ENCODE measurements at places on chromosomes 7 and 10.

DNA sequence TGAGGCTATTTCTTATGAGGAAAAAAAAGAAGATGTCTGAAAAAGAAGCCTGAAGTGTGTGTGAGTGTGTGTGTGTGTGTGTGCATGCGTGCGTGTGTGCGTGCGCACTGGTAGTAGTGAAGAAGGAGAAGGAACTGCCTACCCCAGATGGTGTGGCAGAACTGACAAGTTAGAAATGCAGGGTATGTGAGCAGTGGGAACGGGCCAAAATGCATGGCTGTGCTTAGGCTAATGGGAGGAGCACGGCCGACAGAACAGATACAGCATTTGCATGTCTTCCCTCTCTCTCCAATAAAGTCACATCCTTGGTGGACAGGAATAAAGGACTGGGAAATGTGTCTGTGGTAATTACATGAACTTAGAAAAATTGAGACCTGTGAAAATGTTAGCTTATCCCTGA is 94.3 kb downstream of the IDE start:
- no peak for DNase-seq

DNA sequence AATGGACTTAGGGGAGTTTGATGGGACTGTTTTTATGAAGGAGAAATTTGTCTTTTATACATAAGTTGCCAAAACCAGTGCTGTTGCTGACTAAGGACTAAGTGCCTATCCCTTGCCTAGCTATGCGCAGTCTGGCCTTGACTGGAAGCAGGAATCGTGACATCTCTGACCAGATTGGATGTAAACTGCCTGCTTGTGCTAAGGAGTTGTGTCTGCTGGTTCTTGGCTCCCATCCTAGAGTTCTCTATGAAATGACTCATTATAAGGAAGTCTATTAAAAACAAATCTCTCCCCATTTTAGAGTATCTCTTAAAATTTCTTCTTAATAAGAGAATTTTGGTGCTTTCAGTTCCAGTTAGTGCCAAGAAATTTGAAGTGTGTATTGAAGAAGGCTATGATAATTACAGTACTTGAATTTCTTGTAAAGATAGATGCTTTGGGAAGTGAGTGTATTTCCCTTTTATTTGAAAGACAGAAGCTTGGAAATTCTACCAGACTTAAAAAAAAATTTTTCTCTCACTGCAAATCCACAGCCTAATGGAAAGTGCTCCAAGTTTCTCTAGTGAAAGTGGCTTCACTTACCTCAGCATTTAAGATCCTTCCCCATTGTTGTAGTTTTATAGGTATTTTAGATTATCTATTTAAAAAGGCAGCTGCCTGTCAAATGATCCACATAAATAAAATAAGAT is 77.6 kb downstream of the BICC1 start:
- DNase-seq: no peak

DNA sequence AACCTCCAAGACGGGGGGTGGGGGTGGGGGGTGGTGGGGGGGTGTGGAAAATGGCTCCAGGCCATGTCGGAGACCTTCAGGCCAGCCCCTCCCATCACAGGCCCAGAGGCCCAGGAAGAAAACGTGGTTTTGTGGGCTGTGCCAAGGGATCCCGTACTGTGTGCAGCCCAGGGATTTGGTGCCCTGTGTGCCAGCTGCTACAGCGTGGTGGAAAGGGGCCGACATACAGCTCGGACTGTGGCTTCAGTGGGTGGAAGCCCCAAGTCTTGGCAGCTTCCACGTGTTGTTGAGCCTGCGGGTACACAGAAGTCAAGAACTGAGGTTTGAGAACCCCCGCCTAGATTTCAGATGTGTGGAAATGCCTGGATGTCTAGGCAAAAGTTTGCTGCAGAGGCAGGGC is 259.7 kb downstream of the HGF start:
- no peak for DNase-seq

DNA sequence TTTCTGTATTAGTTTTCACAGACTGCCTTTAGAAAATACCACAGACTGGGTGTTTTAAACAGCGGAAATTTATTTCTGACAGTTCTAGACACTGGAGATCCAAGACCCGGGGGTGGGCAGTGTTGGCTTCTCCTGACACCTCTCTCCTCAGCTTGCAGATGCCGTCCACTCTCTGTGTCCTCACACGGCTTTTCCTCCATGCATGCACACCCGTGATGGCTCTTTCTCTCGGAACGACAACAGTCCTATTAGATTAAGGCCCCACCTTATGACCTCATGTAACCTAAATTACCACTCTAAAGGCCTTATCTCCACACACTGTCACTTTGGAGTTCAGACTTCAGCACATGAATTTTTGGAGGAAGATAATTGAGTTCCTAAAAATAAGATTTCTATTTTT is 142.9 kb upstream of the VWC2 start:
- no peak for DNase-seq

DNA sequence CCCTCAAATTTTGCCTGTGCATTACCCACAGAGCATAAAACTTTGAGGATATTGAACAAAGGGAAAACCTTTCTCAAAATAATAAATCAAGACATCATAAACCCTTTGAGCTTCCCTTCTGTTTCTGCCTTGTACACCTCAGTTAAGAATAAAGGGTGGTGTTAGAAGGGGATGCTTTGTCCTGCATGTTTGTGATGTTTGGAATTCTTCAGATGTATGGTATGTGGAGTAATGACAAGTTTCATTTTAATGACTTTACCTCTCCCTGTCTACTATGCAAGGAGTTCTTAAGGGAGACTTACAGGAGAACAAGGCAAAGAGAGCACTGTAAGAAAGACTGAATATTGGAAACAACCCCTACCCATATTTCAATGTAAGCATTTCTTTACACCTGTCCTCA is 99.2 kb downstream of the HECW1 start:
- no peak for DNase-seq

- no peak for DNase-seq
Observed at GRCh38 chr10:47365431-47366180, 17.4 kb downstream of the RBP3 start.

GRCh38 chr10:128147669-128148068 is 21.4 kb upstream of the MKI67 start:
- DNase-seq: no peak

- DNase-seq: no peak
Observed at GRCh38 chr10:31932838-31933237, 4.2 kb upstream of the ARHGAP12 start.

DNA sequence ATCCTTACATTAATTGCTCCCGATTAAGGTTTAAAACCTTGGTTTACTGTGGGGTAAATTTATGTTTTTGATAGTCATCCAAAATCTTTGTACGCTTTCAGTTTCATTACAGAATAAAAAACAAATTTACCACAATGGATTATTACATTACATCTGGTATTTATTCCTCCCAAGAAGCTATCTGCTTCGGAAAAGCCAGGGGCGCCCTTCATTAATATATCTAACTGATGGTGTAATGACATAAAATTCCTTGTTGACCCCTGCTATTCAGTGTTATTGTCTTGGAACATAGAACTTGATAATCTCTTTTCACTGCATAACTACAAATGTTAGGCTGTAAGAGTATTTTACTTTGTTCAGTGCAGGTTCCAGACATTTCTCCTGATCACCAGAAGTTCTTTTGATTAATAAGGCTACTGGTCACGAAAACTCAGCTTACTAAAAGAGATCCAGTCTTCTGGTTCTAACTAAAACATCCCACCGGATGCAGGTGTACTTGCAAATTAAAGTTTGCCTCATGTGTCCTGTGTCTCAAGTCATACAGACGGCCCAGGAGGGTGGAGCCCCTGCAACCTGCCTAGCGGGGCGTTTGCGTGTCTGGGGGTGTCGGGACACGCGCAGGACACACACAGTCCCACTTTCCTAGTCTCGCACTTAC is 581 bp upstream of the GLCCI1 start:
- no peak for DNase-seq

- no peak for DNase-seq
Observed at GRCh38 chr7:12801107-12801506, 113.7 kb downstream of the ARL4A start.

GRCh38 chr7:145534301-145534700 is 582.3 kb upstream of the CNTNAP2 start:
- DNase-seq: no peak

GRCh38 chr10:86958116-86958900 is at the start of gene SNCG:
SNCG (plus strand) TSS chr10:86958599; CDS start chr10:86958698, 99 bp downstream.
- no peak for DNase-seq
